ENCODE measurements at places on chromosomes 7 and 10.

- no peak for DNase-seq
Observed at GRCh38 chr7:28452681-28453080, 40.4 kb downstream of the CREB5 start.

GRCh38 chr7:16634271-16634738, 11.2 kb downstream of the ANKMY2 start:
- DNase-seq = no peak

GRCh38 chr10:89390476-89391225, 1.8 kb upstream of the IFIT1 start:
- DNase-seq = no peak

DNA sequence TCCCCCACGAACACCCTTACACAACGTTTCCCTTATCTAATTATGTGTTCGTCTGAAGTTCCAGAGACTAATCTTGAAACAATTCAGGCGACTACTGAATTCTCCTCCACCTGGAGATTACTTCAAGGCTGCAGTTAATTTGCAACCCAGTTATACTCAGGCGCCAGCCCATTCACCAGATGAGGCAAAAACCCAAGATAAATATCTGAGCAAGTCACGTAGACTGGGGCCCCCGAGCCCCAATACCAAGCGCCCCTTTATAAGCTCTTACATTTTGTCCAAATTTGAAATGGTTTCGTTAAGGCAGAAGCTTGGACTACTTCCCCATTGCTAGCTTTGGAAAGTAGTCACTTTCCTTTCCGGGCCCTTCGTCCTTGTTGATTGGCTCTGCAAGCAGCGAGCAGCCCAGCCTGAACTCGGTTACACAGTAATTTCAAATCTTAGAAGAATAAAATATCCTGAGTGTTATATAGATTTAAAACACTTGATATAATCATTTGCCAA, 1.2 kb downstream of the TPK1 start:
- no peak for DNase-seq

- no peak for DNase-seq
Observed at GRCh38 chr7:32036557-32036956, 33.6 kb downstream of the PDE1C start.

DNA sequence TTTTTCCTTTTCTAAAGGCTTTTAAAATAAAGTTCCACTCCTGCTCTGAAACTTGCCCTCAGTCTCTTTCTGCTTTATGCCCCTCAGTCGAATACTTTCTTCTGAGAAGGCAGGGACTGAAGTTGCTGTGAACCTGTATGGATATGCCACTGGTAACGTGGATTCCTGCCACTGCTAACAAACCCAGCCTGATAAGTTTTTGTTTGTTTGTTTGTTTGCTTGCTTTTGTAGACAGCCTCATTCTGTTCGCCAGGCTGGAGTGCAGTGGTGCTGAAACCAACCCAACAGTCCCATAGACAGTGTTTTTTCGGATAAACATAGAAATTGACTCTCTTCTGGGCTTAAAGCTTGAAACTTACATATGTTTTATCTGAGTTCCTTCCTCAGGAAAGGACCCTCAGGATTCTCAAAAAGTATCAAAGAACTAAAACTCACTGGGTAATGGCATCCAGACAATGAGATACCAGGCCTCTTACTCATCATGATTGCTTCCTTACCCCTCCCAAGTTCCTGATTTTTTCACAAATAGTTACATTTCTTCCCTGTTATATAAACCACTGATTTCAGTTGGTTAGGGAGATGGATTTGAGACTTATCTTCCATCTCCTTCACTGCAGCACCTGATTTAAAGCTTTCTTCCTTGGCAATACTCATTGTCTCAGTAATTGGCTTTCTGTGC, 273.6 kb downstream of the SDHAF3 start:
- no peak for DNase-seq

GRCh38 chr10:63760034-63760707, 239.0 kb downstream of the REEP3 start:
- no peak for DNase-seq

DNA sequence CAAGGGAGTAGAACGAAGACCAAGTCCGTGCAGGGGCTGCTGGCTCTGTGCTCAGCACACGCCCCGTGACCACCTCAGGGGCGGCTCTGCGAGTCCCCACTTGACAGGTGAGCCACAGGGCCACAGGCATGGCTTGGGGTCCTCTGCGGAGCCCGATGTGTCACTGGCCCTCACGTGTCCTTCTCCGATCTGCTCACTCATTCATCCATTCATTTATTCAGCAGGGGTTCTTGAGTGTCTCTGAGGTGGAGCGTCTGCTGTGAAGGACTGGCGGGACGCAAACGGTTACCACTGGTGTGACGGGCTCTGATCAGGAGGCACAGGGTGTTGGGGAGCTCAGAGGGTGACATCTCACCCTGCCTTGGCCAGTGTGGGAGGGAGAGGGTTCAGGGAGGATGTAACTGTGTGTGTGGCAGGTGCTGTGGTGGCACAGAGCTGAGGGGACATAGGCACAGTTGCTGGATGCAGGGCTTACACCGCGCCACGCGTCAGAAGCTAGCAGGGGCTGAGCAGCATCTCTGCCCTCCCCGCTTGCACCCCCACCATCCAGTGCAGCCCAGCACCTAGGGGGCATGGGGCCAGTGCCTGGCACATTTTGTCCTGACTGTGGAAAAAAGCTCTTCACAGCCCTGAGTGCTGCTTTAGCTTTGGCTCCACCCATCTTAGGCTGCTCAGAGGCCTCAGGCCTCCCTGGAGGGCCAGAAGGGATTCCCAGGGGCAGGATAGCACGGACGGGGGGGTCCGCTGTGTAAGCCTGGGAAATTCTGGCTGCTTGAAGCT, 116.8 kb downstream of the LHPP start:
- DNase-seq = no peak

DNA sequence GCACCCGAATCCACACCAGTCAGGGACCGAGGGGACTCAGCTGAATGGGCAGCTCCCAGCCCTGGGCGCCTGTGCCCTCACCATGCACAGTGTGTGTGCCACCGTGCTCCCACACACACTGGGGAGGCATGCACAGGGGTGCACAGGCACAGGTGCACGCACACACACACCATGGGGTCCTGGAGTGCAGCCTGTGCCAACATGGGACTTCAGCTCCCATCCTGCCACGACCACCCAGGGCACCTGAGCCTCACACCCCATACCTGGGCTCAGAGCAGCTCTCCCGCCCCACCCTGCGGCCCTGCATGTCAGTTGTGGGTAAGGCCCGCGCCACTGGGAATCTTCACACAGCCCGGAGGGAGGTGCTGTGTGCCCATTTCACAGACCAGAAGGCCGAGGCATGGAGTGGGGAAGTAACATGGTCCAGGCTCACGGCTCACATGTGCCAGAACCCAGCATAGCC, 8.0 kb downstream of the ELFN1 start:
- DNase-seq = no peak

DNA sequence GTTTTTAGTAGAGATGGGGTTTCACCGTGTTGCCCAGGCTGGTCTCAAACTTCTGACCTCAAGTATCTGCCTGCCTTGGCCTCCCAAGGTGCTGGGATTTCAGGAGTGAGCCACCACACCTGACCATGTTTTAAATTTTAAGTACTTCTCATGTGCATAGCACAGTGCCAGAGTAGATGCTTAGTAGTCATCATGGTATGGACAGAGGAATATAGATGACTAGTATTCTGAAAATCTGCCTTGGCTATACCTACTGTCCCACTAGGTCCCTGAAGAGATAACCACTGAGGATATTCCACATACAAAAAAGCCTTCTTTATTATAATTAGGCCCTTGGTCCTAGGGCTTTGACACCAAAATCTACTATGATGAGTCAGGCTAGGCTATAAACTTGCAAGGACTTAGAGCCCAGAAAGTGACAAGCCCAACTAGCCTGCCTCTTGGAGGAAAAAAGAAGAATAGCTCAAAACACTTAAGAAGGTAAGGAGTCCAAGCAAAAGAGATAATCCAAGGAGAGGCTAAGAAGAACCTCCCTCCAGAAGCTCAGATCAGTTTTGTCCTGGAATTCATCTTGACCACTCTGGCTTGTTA, 34.0 kb downstream of the LUC7L2 start:
- no peak for DNase-seq

- DNase-seq = no peak
Observed at GRCh38 chr7:148058092-148058491, 532.5 kb upstream of the C7orf33 start.

DNA sequence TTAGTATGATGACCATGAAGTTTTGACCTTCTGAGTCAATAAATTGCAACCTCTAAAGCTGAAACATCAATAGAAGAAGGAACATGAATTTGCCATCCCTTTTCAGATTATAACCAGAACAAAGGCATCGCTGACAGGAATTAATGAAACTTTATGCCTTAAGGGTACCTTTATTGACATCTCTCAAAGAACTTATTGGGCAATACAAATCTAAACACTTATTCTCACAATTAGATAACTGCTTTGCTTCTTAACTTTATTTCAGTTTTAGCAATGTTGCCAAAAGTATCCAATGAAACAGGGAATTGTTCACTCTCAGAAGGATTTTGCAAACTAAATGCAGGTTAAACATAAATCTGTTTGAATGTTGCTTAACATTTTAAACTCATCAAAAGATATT, 116.0 kb downstream of the ELAPOR2 start:
- DNase-seq = no peak

GRCh38 chr10:66629996-66630395, 295.8 kb upstream of the LRRTM3 start:
- DNase-seq = no peak

GRCh38 chr7:92766461-92767003, 69.8 kb downstream of the CDK6 start:
- no peak for DNase-seq

GRCh38 chr7:37018954-37019353, 294.7 kb upstream of the AOAH start:
- DNase-seq = peak; percentile 22

GRCh38 chr10:110324201-110324804, 19.6 kb upstream of the SMNDC1 start:
- no peak for DNase-seq

DNA sequence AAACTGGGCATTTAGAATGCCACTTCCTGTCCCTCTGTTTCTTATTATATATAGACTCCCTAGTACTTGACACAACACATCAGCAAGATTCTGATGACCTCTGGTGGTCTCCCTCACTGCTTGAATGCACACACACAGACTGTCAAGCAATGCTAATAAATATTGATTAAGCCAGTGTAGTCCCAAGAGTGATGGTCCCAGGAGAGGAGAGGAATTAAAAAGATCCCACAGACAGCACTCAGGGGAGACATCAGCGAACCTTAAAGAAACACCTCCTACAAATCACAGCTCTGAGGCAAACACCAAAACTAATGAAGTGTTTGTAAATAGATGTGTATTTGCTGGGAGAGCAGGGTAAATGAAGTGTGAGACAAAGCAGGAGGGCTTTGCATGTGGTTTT, 1291.2 kb downstream of the XPNPEP1 start:
- no peak for DNase-seq

DNA sequence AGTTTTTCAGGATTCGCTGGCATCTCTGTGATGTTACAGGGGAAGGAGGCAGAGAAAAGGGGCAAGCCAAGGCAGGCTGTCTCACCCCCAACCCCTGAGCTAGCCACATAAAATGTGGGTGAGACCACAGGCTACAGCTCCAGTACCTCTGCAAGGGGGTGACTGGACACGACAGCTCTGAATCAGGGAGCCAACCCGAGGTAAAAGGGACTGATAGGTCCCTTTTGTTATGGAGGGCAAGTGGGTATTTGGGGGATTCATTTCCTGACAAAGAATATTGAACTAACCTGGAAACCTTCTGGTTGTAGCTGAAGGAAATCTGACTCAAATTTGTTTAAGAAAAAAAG, 67.2 kb downstream of the TACR2 start:
- no peak for DNase-seq

DNA sequence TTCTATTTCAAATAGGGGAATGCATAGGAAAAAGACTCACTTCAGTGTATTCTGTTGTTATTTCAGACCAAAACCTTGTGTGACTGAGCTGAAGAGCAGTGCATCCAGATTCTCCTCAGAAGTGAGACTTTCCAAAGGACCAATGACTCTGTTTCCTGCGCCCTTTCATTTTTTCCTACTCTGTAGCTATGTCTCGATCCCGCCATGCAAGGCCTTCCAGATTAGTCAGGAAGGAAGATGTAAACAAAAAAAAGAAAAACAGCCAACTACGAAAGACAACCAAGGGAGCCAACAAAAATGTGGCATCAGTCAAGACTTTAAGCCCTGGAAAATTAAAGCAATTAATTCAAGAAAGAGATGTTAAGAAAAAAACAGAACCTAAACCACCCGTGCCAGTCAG, 12.0 kb downstream of the TET1 start:
- no peak for DNase-seq

GRCh38 chr7:157890921-157891401, 554.2 kb downstream of the DNAJB6 start:
- no peak for DNase-seq

- DNase-seq = no peak
Observed at GRCh38 chr10:57694956-57695608, 572.6 kb downstream of the IPMK start.

GRCh38 chr7:105202616-105203015, 186.1 kb downstream of the SRPK2 start:
- DNase-seq = no peak

DNA sequence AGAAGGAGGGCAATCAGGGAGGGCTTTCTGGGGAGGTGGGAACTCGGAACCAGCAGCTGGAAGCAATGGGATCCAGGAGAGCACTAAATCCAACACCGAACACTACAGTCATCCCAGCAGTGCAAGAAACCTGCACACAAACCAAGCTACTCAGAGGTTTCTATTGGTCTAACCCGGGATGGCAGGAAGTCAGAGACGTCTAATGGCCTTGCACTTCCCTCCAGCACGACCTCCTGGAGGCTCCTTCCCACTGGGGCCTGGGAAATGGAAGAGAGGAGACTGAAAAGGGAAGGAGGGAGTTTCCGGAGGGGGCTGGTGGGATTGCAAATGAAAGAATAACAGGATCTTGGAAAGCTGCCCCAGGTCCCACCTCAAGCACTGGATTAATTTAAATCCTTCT, 56.3 kb downstream of the TEX36 start:
- no peak for DNase-seq

DNA sequence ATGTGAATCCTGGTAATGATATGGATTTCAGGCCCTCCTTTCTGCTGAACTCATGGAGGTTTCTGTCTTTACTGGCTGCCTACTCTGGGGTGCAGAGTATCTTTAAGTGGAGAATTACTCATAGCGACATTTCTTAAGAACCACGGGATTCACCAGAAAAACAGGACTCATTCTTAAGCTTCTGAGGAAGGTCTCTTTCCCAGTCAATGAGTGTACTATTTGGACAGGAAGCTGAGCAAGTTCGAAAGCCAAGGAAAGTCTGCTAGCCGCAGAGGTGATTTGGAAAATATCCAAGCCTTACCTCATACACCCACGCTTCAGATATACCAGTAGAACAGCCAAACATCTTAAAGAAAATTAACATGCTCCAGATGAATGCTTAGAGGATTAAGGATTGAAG, 377.6 kb upstream of the MYO3A start:
- no peak for DNase-seq

- no peak for DNase-seq
Observed at GRCh38 chr7:95209788-95210187, 114.5 kb downstream of the PON1 start.
